GDM1 (cell line): ENCODE measurements at places on chromosomes 5 and 9.
A peak's percentile ranks its signal among the peaks of the same experiment; 100 is the strongest.

DNA sequence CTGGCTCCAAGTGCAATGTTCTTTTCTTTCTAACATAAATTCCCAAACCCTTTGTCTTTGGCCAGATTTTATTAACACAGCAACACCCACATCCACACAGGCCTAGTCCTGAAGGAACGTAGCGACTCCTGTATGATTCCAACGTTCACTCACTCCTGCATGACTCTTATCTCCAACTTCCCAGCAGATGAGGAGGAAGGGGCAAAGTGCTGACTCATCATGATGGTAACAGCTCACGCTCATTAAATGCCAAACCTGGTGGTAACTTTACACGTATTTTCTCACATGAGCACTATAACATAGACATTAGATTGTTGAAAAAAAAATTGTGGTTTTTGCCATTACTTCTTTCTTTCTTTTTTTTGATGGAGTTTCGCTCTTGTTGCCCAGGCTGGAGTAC is 1349.5 kb downstream of the EFNA5 start:
- no peak for DNase-seq

DNA sequence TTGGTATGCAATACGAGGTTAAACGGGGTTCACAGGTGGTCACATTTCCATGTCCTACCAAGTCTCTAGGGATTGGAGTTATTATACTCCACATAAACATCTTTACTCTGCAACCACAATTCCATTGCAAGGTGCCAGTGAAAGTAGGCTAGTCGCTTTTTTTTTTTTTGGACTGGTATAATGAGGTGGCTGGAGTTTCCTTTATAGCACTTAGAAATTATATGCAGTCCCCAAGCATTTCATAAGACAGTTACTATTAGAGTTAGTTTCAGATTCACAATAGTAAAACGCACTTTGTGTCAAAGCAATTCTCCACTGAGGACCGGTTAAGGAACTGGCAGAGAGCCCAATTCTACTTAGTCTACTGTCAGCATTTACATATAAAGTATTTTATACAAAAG is 1.4 kb downstream of the MEF2C start:
- no peak for DNase-seq

GRCh38 chr9:34929506-34930102 is 28.5 kb upstream of the PHF24 start:
- DNase-seq = no peak

GRCh38 chr5:2259494-2260107 is 376.9 kb upstream of the IRX4 start:
- DNase-seq = no peak

- DNase-seq = no peak
Measured at GRCh38 chr5:33576726-33577590, 136.2 kb downstream of the TARS1 start.

DNA sequence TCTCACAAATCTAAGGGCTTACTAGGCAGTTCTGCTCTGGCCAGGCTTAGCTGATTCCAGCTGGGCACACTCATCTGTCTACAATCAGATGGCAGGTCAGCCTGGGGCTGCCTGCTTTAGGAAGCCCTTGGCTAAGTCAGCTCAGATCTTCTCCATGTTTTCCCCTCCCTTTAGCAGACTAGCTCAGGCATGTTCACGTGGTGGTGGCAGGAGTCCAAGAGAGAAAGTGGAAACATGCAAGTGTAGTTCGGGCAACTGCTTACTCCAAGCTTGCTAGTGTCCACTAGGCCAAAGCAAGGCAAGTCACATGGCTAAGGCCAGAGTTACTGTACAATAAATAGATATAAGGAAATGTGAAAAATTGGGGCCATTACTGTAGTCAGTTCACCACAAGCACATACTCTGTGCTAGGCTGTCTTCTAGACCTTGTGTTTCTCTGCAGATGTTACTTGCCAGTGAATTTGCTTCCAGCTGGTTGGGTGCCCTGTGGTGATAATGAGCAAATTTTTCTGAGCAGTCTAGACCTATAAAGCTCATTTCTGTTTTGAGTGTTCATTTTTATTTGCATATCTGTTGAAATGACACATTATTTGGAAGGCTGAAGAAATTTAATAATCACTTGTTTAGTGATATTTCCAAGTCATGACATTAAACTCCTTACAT is 38.3 kb downstream of the RECK start:
- DNase-seq = no peak

DNA sequence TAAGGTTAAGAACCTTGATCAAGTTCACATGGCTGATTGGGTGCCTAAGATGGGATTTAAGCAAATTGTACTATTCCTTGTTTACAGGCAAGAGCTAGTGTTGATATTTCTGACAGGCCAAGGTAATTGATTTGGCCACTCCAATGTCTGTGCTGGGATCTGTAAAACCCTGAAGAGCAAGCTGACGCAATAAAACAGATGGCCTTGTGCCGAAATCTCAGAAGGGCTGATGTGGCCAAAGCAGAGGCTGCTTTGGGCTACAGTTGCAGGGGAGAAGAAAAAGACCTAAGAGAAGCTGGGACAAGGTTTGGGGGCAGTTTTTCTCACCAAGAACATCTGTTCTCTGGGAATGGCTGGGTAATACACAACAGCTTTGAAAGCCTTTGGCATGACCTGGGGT is 463.2 kb upstream of the ZNF608 start:
- no peak for DNase-seq

DNA sequence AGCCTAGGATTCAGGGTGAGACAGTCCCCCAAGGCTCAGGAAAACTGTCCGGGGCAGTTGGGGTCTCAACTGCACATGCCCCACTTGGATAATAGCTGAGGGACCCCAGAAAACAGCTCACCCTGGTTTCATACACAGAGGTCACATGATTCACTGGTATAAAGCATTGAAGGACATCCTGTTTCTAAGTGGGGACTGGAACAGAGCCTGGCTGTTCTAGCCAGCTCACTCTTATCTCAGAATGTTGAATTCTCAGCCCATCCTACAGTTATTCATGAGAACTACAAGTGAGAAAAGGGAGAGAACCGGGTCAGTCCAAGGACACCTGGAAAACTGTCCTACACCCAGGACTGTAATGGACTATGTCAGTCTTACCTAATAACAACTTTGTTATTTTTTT is 170.9 kb downstream of the FGF1 start:
- no peak for DNase-seq

DNA sequence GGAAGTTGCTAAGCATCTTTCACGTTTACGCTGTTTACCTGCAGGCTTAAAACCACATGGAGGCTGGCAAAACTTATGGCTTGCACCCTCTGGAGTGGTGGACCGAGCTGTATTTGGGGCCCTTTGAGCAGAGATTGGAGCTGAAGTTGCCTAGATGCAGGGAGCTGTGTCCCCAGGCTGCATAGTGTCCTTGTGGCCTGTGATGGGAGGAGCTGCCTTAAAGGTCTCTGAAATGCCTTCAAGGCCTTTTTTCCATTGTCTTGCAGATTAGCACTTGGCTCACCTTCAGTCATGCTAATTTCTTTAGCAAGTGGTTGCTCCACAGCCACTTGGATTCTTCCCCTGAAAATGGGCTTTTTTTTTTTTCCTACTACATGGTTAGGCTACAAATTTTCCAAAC is 81.5 kb upstream of the CHD1 start:
- no peak for DNase-seq

GRCh38 chr9:107387409-107387808 is 102.2 kb downstream of the KLF4 start:
- no peak for DNase-seq

DNA sequence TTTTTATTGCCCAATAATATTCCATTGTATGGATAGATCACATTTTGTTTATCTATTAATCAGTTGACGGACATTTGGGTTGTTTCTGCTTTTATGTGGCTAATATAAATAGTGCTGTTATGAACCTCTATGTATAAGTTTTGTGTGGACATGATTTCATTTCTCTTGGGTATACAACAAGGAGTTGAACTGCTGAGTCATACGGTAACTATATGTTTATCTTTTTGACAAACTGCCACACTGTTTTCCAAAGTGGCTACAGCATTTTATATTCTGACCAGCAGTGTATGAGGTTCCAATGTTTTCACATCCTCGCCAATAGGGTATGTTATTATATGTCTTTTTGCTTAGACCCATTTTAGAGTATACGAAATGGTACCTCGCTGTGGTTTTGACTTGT is 264.3 kb downstream of the RFX3 start:
- no peak for DNase-seq

- DNase-seq = no peak
Measured at GRCh38 chr5:106854105-106854687, 816.5 kb downstream of the EFNA5 start.

DNA sequence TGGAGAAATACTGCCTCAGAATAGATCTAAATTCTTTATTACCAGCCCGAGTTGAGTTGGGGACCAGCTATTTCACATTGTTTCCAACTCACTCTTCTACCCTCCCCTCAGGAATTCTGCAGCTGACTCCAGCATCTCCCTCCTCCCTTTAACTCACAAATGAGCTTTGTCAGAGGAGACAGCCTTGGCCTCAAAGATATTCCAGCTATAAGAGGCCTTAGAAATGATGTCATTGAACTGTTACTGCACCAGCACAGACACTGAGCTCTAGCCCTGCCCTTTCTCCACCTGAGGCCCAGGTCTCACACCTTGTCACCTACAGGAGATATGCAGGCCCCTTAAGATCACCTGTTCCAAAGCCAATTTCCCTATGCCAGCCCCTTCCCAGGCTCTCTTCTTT is 78.4 kb upstream of the ATP10B start:
- DNase-seq = no peak

- DNase-seq = no peak
Measured at GRCh38 chr5:72836810-72837209, 20.3 kb downstream of the TNPO1 start.

DNA sequence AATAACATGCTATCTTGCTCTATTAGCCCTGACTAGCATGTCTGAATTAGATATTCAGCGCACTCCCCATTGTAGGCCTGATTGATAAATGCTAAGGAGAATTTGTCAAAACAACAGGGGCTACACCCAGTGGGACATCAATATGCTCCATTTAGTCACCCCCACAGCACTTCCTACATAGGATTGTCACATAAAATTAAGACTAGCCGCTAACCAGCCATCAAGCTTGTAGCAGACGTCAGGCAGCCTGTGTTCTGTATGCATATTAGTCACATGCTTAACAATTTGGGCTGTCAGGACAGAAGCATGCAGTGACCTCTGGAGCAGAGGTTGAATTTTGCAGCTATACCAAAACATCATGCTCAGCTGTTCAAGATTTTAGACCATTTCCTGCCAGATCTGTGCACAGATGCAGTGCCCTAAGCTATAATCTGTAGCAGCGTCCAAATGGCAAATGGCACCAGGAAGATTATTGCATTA is 197.4 kb upstream of the ISL1 start:
- no peak for DNase-seq

GRCh38 chr5:168311061-168311566 is 19.7 kb downstream of the WWC1 start:
- no peak for DNase-seq

GRCh38 chr5:172425402-172425801 is 28.9 kb downstream of the SH3PXD2B start:
- no peak for DNase-seq

DNA sequence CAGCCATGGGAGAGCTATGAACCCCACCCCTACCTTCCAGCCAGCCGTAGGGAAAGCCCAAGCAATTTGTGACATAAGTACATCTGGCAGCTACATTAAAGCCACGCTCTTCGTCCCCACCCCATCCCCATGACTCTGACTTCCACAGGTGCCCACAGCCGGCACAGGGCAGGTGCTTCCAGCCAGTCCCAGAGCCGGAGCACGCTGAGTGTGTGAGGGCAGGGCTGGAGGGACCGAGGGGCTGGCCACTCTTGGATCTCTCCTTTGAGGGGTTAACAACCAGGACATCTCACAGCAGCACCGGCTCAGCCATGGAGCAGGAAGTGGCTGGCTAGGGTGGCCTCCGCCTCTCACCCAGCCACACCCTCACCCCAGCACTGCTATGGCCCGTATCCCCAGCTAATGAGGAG is 2.4 kb upstream of the FAM78A start:
- no peak for DNase-seq

- no peak for DNase-seq
Measured at GRCh38 chr9:75451505-75451904, 363.2 kb downstream of the OSTF1 start.

DNA sequence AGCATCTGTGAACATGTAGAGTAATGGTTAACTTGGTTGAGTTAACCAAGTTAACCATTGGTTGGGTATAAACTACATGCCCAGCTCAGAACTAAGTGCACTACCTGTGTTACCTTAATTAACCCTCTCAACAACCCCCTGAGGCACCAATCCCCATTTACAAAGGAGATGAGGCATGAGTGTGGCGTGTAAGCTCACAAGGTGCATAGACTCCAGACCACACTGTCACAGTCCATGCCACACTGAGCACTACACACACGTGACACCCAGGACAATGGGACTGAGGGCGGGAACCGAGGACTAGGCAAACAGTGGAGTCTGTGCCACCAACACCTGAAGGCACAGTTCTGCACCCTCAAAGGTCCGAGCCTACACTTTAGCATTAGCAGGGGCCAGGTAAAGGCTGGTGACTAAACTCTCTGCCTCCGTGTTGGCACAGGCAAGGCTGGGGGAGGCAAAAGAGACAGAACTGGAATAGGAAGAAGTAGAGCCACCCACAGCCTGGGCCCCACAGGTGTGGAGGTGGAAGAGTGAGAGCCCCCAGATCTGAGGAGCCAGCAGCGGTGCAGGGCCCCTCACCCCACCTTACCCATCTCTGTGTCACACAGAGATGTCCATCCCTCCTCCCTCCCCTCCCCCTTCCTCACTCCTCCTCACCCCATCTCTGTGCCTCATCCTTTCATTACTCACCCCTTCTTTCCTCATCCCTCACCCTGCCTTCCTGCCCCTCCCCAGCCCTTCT is 2.2 kb upstream of the DNAJB5 start:
- DNase-seq = no peak

- DNase-seq = no peak
Measured at GRCh38 chr9:3569529-3569928, 43.7 kb upstream of the RFX3 start.

DNA sequence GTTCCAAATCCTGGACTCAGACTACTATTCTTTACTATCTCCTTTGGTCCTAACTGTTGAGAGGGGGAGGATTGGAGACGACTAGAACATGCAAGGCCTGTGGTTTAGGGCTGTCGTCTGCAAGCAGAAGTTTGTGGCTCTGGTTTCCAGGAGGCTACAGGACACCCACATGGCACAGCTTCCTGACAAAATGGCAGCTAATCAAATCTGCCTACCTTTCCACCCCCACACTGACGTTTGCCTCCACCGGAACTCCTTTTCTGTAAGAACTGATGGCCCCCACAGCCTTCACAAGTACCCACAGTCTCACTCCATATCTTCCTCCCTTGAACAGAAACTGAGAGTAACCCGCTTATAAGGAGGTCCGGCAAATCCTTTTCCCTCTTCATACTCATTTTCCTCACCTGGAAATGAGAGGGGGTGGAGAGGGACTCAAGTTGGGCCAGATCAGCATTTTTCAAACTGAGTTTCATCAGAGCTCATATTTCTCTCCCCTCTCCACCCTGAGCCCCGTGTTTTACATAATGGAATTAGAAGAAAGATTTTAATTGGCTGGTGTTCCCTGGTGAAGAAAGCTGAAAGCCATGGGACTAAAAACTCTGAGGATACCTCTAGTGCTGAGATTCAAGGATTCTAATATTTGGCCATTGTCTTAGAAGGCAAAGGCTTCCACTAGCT is 5.2 kb downstream of the SLC31A2 start:
- DNase-seq = peak; percentile 81
